Stimulated activated CD8-positive, alpha-beta memory T cell treated with anti-CD3 and anti-CD28 coated beads, Interleukin-4, amount 100 ng/mL, for 48 hours (primary cell): ENCODE measurements at places on chromosomes 6 and 20.

DNA sequence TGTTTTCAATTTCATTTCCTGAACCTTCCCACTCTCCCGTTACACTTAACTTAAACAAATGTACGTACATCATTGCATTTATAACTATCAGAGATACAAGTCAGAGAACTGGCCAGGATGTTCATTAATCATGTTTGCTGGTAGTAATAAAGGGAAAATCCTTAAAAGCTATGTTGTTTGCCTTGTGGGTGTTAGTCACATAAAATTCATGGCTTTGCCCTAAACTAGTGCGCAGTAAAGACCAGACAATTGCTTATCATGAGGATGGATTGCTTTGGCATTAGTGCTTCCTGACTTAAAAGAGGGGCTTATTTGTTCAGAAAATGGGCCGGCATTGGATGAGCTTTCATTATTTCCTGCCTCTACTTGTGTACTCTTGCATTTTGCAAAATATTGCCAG lies 1037.3 kb upstream of the FLRT3 start:
- no peak for DNase-seq

DNA sequence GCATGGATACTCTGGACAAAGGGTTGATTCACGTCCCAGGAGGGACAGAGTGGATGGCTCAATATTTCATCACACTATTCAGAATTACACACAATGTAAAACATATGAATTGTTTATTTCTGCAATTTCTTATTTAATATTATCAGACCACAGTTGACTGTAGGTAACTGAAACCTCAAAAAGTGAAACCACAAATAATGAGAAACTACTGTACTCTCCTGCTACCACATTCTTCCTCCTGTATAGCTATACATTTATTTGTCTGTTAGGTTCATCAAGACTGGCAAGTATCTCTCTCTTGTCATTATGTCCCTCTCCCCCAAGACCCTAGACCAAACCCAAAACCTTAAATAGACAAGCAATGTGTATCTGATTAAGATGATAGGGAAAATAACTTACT lies 60.0 kb downstream of the SYCP2 start:
- no peak for DNase-seq

- DNase-seq, result no peak
These were observed 1.4 kb upstream of the TXNDC5 start for GRCh38 chr6:7912024-7912423.

GRCh38 chr20:23212011-23212410 lies 125.9 kb upstream of the CD93 start:
- DNase-seq, result no peak

- DNase-seq, result no peak
These were observed 378.0 kb downstream of the CD109 start for GRCh38 chr6:74073999-74074398.

DNA sequence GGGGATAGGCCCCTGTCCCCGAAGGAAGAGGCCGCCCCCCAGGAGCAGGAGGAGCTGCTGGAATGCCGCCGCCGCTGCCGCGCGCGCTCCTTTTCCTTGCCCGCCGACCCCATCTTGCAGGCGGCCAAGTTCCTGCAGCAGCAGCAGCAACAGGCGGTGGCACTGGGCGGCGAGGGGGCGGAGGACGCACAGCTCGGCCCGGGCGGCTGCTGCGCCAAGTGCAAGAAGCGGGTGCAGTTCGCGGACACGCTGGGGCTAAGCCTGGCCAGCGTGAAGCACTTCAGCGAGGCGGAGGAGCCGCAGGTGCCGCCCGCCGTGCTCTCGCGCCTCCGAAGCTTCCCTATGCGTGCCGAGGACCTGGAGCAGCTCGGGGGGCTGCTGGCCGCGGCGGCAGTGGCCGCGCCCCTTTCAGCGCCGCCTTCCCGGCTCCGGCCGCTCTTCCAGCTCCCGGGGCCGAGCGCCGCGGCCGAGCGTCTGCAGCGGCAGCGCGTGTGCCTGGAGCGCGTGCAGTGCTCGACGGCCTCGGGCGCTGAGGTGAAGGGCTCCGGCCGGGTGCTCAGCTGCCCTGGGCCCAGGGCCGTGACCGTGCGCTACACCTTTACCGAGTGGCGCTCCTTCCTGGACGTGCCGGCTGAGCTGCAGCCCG lies 630 bp downstream of the PPP1R3G start:
- peak; percentile 31 for DNase-seq

GRCh38 chr20:41411391-41411847 lies 44.8 kb upstream of the EMILIN3 start:
- DNase-seq, result no peak

DNA sequence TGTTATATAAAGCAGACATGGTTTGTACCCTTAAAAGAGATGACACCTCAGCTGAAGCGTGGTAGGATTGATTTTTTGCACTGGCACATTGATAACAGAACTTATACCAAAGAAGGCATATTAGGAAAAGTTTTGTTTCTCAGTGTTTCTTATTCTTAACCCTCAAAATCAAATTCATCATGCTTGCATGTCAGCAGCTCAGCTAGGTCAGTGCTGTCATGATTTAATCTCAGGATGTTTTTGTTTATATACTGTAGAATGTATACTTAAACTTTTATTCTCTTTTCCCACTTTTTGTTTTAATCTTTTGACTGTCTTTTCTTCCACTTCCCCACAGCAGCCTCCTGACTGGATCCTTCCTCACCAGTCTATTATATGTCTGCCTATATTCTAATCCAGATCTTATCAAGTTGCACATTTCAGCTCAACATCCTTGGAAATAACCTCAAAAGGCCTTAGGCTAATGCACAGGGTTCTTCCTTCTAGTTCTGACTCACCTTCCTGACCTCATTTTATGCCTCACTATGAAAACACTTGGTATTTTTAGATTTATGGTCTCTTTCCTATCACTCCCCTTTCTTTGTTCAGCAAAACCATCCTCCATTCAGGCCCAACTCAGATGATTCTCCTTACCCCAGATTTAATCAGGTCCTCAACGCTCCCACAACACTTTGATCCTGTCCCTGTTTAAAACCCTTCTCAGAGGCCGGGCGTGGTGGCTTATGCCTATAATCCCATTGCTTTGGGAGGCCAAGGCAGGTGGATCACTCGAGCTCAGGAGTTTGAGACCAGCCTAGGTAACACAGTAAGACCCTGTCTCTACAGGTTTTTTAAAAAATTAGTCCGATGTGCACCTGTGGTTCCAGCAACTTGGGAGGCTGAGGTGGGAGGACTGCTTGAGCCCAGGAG lies 7.2 kb downstream of the HEBP2 start:
- DNase-seq, result no peak

DNA sequence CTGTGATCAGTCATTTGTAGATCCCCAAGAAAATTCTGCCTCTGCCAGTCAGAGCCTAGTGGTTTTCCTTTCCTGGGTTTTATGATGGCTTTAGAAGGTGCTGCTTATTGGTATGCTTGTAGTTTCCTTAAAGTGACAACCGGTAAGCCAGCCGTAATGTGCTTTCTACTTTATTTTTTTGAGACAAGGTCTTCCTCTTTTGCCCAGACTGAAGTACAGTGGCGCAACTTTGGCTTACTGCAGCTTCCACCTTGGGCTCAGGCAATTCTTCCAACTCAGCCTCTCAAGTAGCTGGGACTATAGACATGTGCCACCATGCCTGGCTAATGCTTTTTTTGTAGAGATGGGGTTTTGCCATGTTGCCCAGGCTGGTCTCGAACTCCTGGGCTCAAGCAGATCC lies 23.5 kb downstream of the MCM8 start:
- DNase-seq, result no peak

- DNase-seq, result no peak
These were observed 260.0 kb downstream of the TMEM242 start for GRCh38 chr6:157063176-157063905.

DNA sequence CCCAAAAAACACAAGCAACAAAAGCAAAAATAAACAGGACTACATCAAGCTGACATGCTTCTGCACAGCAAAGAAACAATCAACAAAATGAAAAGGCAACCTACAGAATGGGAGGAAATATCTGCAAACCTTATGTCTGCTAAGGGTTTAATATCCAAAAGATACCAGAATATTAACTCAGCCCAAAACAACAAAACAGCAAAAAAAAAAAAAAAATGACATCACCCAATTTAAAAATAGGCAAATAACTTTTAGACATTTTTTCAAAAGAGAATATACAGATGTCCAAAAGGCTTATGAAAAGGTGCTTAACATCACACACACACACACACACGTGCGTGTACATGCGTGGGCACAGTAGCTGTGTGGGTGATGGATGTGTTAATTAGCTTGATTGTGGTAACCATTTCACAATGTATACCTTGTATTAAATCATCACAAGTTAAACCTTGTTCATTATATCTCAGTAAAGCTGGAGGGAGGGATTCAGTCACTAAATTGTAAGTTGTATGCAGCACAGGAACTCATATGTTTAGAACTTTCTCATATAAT lies 52.4 kb downstream of the QKI start:
- no peak for DNase-seq

DNA sequence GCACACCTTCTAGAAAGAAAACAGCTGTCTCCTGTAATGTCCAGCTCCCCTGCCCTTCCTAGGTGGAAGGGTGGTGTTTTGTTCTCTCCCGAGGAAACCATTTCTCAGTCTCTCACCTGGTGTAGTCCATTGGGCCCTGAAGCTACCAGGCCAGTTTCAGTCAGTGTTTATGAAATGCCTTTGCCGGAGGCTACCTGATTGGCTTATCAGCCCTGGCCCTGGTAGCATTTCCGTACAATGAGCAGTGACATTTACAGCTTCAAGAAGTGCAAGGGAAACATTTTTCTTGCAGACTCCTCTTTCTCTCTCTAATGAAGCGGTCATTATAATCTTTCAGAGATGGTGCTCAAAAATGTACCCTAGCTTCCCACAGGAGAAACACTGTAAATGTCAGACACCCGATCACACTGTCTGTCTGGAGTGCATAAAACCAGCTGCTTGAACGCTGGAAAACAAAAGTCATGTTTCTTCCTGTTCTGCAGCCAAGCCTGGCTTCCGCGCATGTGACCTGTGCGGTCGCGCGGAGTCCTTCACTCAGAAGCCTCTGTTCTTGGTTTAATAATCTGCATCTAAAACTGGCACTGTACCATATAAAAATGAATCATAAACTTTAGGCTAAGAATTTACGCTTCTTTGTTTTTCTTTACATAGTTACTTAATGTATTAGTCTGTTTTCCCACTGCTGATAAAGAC lies 28.4 kb upstream of the SAYSD1 start:
- DNase-seq, result no peak

DNA sequence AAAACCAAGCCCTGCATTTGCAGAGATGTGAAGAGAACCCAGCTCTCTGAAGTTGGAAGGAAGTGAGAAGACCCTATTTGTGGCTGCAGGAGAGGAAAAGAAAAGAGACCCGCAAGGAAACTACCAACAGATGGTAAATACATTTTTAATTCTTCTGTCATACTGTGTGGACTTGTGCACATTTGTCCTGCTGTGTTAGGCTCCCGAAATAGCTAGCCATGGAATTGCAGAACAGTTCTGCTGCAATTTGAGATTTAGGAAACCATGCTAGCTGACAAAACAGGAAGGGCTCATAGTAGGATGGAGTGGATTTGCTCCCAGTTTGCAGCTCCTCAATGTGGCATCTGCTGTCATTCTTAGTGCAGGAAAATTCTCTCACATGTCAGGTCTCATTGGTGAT lies 12.1 kb upstream of the ATXN1 start:
- DNase-seq, result no peak

GRCh38 chr6:154179434-154179833 lies 140.4 kb downstream of the OPRM1 start:
- no peak for DNase-seq

DNA sequence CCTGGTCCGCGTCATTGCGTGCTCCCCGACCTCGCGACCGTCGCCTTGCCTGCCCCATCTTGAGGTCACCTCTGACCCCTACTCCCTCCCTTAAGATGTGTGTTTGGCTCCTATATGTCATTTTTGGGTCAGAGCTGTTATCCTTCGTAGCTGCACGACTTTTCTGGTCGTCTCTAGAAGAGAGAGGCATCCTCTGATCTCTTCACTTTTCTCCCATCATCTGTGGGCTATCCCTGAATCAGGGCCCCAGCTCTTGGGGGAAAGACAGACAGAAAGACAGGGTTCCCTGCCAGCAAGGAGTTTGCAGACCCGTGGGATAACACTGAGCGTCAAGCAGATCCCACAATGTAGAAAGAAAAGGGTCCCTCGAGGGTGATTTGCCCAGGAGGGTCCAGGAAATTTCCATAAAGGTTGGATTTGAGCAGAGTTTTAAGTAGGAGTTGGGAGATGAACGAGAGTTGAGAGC lies 555 bp downstream of the FAM120B start:
- DNase-seq, result no peak

GRCh38 chr20:57256205-57256604 lies 10.2 kb downstream of the BMP7 start:
- no peak for DNase-seq

DNA sequence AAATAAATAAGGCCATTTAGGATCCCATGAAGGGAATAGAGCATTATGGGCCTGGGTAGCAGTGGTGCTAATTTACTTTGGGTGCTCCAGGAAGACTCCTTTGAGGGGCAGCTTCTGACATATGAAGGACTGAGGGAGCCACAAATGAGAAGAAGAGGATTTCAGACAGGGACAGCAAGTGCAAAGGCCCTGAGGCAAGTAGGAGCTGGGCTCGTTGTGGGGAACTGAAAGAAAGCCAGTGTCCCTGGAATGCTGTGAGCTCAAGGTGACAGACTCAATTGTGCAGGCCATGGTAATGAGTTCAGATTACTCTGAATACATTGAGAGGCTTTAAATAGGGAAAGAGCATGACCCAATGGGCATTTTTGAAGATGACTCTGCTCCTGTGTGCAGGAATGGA lies 307.6 kb downstream of the TSHZ2 start:
- DNase-seq, result no peak

- DNase-seq, result no peak
These were observed 21.9 kb downstream of the MYH7B start for GRCh38 chr20:34977365-34978091.

DNA sequence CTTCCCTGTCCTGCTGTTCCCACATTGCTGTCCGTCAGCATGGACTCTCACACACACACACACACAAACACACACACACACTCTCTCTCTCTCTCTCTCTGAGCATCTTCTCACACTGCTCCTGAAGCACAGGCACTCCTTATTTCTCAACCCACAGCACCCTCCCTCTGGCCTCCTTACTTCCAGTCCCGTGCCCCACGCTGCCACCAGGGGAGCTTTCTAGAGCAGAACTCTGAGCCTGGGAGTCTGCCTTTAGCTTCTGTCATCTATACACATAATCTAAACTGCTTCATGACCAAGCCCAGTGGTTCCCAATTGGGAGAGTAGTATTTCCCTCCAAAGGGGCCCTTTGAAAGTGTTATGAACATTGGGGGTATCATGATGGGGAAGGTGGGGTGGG lies 29.1 kb downstream of the HECA start:
- DNase-seq, result peak; percentile 61
